ENCODE measurements at places on chromosomes 5 and 9.
A peak's percentile ranks its signal among the peaks of the same experiment; 100 is the strongest.

DNA sequence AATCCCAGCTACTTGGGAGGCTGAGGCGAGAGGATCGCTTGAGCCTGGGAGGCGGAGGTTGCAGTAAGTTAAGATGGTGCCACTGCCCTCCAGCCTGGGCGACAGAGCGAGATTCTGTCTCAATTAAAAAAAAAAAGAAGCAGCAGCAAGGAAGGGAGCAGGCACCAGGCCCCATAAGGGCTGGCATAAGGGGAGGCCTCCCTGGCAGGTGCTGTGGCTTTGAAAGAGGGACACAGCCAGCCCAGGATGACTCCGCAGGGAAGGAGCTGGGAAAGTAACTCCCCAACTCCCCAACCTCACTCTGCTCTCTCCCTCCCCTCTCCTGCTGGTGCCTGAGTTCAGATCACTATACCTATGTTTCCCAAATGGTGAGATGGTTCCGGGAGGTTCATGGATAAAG, 70.1 kb downstream of the NDFIP1 start:
- DNase-seq, result peak; percentile 40

- DNase-seq, result no peak
These were observed 85.1 kb downstream of the TRIO start for GRCh38 chr5:14228219-14228618.

- no peak for DNase-seq
These were observed 33.9 kb downstream of the MAN2A1 start for GRCh38 chr5:109723606-109724005.

DNA sequence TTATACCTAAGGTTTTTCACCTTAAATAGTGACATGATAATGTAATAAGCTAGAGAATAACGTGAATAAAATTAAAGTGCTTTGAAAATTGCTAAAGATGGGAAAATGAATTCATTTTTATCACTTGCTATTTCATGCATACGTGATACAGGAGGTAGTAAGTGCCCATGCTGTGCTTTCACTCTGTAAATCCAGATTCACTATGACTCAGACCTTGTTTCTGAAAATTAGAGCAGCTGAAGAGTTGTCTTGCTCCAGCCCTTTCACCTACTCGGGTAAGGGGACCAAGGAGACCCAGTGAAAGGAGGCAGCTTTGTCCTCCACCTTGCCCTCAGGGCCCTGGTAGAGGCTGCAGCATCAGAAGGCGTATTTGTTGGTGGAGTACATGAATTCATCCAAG, 87.9 kb downstream of the ANKH start:
- DNase-seq, result no peak

GRCh38 chr5:148033134-148033533, 30.6 kb upstream of the SPINK5 start:
- DNase-seq, result no peak

DNA sequence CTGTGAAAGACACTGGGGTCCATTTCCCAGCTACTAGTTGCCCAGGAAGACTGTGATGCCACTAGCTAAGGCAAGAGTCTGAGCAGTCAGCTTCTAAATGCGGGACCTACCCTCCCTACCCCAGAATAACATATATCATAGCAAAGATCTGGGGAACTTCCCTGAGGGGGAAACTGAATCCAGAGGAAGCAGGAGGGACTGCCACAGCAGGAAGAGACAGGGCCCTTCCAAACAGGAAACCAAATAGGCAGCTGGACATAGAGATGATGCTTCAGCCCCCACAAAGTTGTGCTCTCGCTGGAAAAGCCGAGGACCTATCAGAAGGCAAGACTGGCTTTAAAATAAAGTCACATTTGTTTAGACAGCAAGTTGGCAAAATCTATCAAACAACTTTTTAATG, 51.1 kb downstream of the KLHL3 start:
- DNase-seq, result no peak

- DNase-seq, result peak; percentile 83
These were observed 117.2 kb upstream of the TBCA start for GRCh38 chr5:77893225-77893860.

GRCh38 chr5:126004636-126005035, 418.6 kb upstream of the GRAMD2B start:
- peak; percentile 56 for DNase-seq

DNA sequence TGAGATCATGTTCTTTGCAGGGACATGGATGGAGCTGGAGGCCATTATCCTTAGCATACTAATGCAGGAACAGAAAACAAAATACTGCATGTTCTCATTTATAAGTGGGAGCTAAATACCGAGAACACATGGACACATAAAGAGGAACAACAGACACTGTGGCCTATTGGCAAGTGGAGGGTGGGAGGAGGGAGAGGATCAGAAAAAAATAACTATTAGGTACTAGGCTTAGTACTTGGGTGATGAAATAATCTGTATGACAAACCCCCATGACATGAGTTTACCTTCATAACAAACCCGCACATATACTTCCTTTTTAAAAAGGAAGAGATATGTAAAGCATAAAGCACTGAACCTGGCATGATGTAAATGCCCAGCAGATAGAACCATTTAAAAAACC, 99.0 kb downstream of the MEGF10 start:
- DNase-seq, result no peak

All from myocyte (in vitro differentiated cells).